Left ventricle myocardium superior (tissue), 1 donor: ENCODE measurements at places on chromosomes 13 and 19. TPM values are rescaled to one million over a fixed set of nuclear protein-coding genes. Genes with fewer than 3 reads are reported as not detected.

The NLRP11 gene
- total RNA-seq: not detected

The C1QTNF9 gene
- 3.9 TPM for total RNA-seq

The FCAR gene
- 0.32 TPM for total RNA-seq

The CRX gene
- not detected for total RNA-seq

The TSSK6 gene
- total RNA-seq: 0.67 TPM

The LRFN3 gene
- total RNA-seq: 7.5 TPM

The RUBCNL gene
- 0.69 TPM for total RNA-seq

The SIGLEC8 gene
- total RNA-seq: 0.15 TPM

The PDS5B gene
- total RNA-seq: 26.1 TPM

The ZNF726 gene
- not detected for total RNA-seq

The ZNF382 gene
- 17.4 TPM for total RNA-seq

The ARRDC5 gene
- not detected for total RNA-seq

The ANGPTL4 gene
- 11.7 TPM for total RNA-seq

The PCDH8 gene
- total RNA-seq: not detected

The FUT6 gene
- not detected for total RNA-seq

The PHF11 gene
- 18.6 TPM for total RNA-seq

The RGL3 gene
- total RNA-seq: 6.4 TPM

The OR7C1 gene
- not detected for total RNA-seq

The ZNF784 gene
- total RNA-seq: 13.4 TPM

The OR10H1 gene
- total RNA-seq: not detected

The ZNF211 gene
- 11.1 TPM for total RNA-seq

The FCGBP gene
- 13.0 TPM for total RNA-seq

The TTYH1 gene
- total RNA-seq: 1.6 TPM

The WIZ gene
- 32.2 TPM for total RNA-seq

The ZNF675 gene
- total RNA-seq: 4.2 TPM

The PTPRH gene
- total RNA-seq: 0.47 TPM

The DCT gene
- 0.12 TPM for total RNA-seq

The FOXA3 gene
- not detected for total RNA-seq

The RASAL3 gene
- total RNA-seq: 2.0 TPM

The SBK2 gene
- total RNA-seq: 15.2 TPM

The HTR2A gene
- 0.05 TPM for total RNA-seq

The SELENOV gene
- total RNA-seq: not detected

The SRRM5 gene
- 0.20 TPM for total RNA-seq

The ZNF837 gene
- total RNA-seq: 0.37 TPM

The PET100 gene
- total RNA-seq: 206 TPM

The IL27RA gene
- 5.4 TPM for total RNA-seq

The RNF225 gene
- not detected for total RNA-seq

The CBARP gene
- 1.2 TPM for total RNA-seq

The SIRT2 gene
- 94.4 TPM for total RNA-seq

The PSG7 gene
- total RNA-seq: not detected

The NOVA2 gene
- 5.9 TPM for total RNA-seq

The PSG11 gene
- total RNA-seq: not detected

The ZNF610 gene
- 3.3 TPM for total RNA-seq

The ZNF492 gene
- 0.12 TPM for total RNA-seq

The CYP2F1 gene
- total RNA-seq: not detected

The PNMA8A gene
- 9.4 TPM for total RNA-seq

The ZNF208 gene
- 25.5 TPM for total RNA-seq

The CEACAM7 gene
- not detected for total RNA-seq

The PSG1 gene
- total RNA-seq: not detected

The TMEM38A gene
- total RNA-seq: 50.5 TPM

The ERCC2 gene
- total RNA-seq: 9.9 TPM

The AP3D1 gene
- 78.2 TPM for total RNA-seq

The COL4A1 gene
- total RNA-seq: 119 TPM

The GPR4 gene
- total RNA-seq: 4.8 TPM

The CASP14 gene
- not detected for total RNA-seq
